ENCODE measurements at places on chromosomes 16 and 17.

GRCh38 chr17:72407336-72407909 lies 286.6 kb downstream of the SOX9 start:
- DNase-seq = no peak

- DNase-seq = no peak
Observed at GRCh38 chr16:9836118-9836736, 346.0 kb downstream of the GRIN2A start.

DNA sequence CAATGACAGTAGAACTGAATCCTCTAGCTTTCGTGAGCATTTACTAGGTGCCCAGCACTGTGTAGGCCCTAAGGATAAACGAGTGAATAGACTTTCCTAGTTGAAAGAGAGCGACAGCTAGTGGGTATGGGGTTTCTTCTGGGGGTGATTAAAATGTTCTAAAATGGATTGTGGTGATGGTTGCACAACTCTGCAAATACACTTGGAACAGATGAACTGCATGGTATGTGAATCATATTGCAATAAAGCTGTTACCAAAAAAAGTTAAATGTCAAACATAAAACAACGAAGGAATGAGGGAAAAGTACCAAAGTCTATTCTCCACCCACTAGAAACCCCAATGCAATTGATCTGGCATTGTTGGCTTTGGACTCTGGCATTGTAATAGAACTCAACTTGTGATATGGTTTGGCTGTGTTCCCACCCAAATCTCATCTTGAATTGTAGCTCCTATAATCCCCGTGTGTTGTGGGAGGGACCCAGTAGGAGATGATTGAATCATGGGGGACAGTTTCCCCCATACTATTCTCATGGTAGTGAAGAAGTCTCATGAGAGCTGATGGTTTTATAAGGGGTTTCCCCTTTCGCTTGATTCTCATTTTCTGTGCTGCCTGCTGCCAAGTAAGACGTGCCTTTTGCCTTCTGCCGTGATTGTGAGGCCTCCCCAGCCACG lies 70.5 kb downstream of the MARF1 start:
- no peak for DNase-seq

GRCh38 chr16:54397190-54397835 lies 110.7 kb upstream of the IRX3 start:
- DNase-seq = no peak

DNA sequence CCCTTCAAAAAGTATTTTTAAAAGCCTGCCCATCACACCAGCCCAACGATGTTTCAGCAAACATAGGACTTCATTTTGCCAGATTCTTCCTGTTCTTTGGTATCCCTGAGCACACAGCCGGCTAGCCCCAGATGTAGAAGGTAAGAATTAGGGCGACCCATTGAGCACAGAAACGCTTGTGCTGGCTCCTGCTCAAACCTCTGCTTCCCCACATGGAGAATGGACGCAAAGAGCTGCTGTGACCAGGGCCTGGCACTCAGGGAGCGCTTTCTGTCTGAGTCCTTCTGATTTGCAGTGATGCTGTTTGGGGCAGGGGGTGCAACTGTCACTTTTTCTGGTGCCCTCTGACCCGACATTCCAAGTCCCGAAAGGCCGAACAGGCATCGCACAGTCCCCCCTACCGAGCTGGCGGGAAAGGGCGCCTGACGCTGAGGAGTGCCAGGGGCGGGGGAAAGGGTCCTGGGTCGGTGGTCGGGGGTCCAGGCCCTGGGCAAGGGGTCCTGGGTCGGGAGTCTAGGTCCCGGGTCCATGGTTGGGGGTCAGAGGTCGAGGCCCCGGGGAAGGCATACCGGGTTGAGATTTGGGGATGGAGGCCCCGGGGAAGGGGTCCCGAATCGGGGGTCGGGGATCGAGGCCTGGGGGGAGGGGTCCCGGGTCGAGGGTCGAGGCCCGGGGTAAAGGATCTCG lies 930 bp downstream of the CHMP1A start:
- DNase-seq = no peak

DNA sequence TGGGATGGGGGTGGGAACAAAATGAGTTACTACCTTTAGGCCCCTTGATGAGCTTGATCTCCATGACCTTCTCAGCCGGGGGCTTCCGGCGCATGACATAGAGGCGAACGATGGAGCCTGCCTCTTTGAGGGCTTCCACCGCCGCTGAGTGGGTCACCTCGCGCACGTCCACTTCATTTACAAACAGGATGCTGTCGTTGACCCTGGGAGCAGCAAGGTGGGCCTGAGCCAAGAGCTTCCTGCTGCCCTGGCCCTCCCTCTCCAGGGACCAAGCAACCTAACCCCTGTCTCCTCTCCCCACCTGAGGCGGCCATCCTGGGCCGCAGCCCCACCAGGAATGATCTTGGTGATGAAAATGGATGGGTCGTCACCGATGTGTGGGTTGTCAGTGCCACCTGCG lies 16.2 kb downstream of the DLG4 start:
- DNase-seq = no peak

GRCh38 chr16:10744370-10745030 lies 858 bp downstream of the NUBP1 start:
- DNase-seq = no peak

- DNase-seq = no peak
Observed at GRCh38 chr17:27478901-27479538, 22.8 kb downstream of the KSR1 start.

DNA sequence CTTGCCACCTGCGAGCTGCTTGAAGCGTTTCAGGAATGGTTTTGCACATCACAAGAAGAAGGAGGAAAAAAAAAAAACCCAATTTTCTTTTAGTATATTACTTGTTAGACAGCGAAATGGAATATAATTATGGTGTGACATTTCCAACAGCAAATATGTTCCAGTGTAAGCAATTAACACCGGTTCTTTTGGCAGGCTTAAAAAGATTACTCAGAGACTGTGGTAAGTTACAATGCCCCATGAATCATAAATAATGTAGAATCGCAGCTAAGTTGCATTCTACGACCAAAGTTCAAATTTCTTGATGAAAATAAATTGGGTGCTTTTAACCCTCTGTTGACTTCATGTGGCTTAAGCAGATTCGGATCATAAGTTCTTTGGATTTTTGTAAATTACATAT lies 245.2 kb downstream of the XYLT1 start:
- DNase-seq = no peak
